ENCODE measurements at places on chromosomes 5 and 9. TPM values are rescaled to one million over a fixed set of nuclear protein-coding genes. Genes with fewer than 3 reads are reported as not detected.

The EDIL3 gene
- 15.4 TPM for total RNA-seq

- peaks cover 44% of the 10 kb centered on the region for H3K27me3 ChIP-seq
- H3K36me3 ChIP-seq: no peaks in the 10 kb centered on the region
- no peak overlapping the region for H3K27ac ChIP-seq
- no peak overlapping the region for H3K4me3 ChIP-seq
- no peak for DNase-seq
Measured at GRCh38 chr9:116951588-116952435, 264.7 kb downstream of the TRIM32 start.

- H3K36me3 ChIP-seq: no peaks in the 10 kb centered on the region
- no peak for DNase-seq
- peaks cover 10% of the 10 kb centered on the region for H3K4me1 ChIP-seq
- H3K27me3 ChIP-seq: no peaks in the 10 kb centered on the region
- no peak overlapping the region for H3K27ac ChIP-seq
Measured at GRCh38 chr9:91577633-91578061, 154.0 kb upstream of the NFIL3 start.

The ZNF608 gene
- 37.4 TPM for total RNA-seq

DNA sequence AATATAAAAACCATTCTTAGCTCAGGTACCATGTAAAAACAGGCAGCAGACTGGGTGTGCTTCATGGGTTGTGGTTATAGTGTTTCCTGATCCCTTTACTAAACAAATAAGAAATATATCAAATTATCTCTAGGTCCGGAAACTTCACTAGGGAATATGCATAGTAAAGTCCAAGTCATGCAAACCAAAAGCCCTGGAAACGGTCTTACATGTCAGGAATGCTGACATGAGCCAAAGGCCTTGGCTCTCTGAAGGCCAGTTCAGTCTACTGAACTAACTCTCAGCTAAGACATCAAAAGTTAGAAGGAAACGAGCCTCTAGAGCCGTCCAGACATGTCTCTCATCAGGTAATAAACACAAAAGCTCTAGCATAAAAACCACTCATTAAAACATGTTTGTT, 778.9 kb upstream of the ZNF608 start:
- DNase-seq: no peak
- no peaks in the 10 kb centered on the region for H3K36me3 ChIP-seq
- H3K27me3 ChIP-seq: no peaks in the 10 kb centered on the region
- no peaks in the 10 kb centered on the region for H3K4me1 ChIP-seq

GRCh38 chr9:99515093-99515492, 293.0 kb downstream of the SEC61B start:
- H3K4me3 ChIP-seq: no peak overlapping the region
- no peaks in the 10 kb centered on the region for H3K27me3 ChIP-seq
- H3K27ac ChIP-seq: no peak overlapping the region

The SLC27A6 gene
- 12.8 TPM for total RNA-seq

- no peaks in the 10 kb centered on the region for H3K36me3 ChIP-seq
- DNase-seq: no peak
- no peak overlapping the region for H3K27ac ChIP-seq
- H3K4me3 ChIP-seq: peak overlapping the region; percentile 21
- H3K27me3 ChIP-seq: no peaks in the 10 kb centered on the region
Measured at GRCh38 chr5:143806579-143806978, 5.4 kb upstream of the HMHB1 start.

The GRM6 gene
- not detected for total RNA-seq

The CNTFR gene
- 3.5 TPM for total RNA-seq

The SEMA6A gene
- total RNA-seq: 84.2 TPM

The MGAT1 gene
- total RNA-seq: 74.8 TPM

The STPG3 gene
- 0.31 TPM for total RNA-seq

- no peak overlapping the region for H3K27ac ChIP-seq
- no peak overlapping the region for H3K4me3 ChIP-seq
- no peaks in the 10 kb centered on the region for H3K27me3 ChIP-seq
- no peak for DNase-seq
- H3K4me1 ChIP-seq: peaks cover 36% of the 10 kb centered on the region
- H3K36me3 ChIP-seq: no peaks in the 10 kb centered on the region
Measured at GRCh38 chr5:66871651-66872050, 275.5 kb downstream of the MAST4 start.

DNA sequence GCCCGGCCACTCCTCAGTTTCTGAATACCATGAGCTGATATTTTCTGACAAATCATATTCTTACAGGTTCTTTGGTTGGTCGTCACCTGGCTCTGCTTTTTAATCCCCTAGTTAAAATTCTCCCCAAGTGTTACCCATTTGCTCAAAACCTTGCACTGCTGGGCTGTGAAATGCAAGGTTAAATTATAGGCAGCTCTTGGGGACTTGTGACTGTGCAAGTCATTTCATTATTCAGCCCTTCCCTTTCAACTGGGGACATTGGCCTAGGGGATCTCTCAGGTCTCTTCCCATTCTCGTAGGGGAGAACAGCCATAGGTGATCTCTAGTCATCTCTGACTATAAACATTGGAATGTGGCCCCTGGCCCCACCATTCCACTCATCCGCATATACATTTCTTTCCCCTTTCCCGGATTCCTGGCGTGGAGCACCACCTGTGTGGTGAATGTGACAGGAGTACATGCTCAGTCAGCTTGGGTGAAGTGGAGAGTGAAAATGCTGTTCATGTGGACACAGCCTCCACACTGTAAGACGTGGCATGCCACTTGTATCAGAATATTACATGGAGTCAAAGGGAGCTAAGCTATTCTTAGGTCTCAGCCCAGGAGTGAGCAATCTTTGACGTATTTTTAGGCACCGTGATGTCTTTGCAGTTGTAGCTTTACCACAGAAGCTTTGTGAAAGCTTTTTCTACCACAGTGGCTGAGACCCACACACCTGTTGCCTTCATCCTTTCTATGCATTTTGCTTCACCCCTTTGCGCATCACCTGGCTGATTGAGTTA, 386.7 kb downstream of the KDM4C start:
- H3K4me1 ChIP-seq: peaks cover 20% of the 10 kb centered on the region
- H3K4me3 ChIP-seq: no peak overlapping the region
- no peak overlapping the region for H3K27ac ChIP-seq
- H3K27me3 ChIP-seq: no peaks in the 10 kb centered on the region

DNA sequence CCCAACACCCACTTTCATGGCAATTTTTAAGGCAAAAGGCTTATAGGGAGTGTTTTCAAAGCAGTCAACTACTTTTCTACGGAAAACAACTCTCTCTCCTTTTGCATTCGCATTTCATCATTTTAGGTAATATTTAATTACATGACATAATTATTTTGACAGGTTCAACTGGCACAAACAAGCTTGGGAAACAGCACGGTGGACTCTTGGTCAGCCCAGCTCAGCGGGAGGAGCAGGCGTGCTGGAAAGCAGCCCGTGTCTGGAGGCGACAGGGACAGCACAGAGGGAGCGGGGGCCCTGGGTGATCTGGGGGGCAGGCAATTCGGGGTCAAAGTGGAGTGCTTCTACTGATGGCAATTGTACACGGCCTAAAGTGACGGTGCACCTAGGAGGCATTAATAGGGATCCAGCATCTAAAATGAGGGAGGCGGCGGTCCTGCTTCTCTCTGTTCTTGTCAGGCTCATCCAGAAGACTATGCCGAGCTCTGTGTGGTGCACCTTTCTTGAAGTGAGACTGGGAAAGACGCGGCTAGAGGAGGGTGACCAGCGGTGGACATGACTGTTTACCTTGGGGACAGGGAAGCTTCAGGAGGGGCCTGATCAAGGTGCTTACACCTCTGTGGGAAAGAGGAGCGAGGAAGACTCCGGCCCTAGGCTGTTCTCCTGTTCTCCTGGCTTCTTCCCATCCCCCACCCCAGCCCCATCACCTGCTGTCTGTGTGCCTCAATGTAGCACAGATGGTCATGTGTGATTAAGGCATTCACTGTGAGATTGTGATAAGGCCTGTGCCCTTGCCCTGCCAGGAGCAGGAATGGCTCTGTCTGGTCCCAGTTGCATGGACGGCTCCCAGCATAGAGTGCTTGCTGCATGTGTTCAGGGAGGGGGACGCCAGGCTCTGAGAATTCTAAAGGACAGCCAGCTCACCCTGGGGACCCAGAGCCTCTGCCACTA, 3.4 kb downstream of the MYMK start:
- no peaks in the 10 kb centered on the region for H3K36me3 ChIP-seq
- H3K4me3 ChIP-seq: no peak overlapping the region
- H3K4me1 ChIP-seq: peaks cover 33% of the 10 kb centered on the region
- no peak overlapping the region for H3K27ac ChIP-seq
- no peak for DNase-seq

The GABRA6 gene
- total RNA-seq: not detected

The SLC28A3 gene
- total RNA-seq: 2.4 TPM

The DDX46 gene
- 46.0 TPM for total RNA-seq

The FREM1 gene
- 8.6 TPM for total RNA-seq

All from type B pancreatic cell (in vitro differentiated cells).